Stimulated activated CD8-positive, alpha-beta memory T cell treated with anti-CD3 and anti-CD28 coated beads, Interleukin-4, amount 100 ng/mL, for 24 hours (primary cell): ENCODE measurements at places on chromosomes 1 and 21.

GRCh38 chr21:25425156-25425555, 182.1 kb downstream of the MRPL39 start:
- no peak for DNase-seq

DNA sequence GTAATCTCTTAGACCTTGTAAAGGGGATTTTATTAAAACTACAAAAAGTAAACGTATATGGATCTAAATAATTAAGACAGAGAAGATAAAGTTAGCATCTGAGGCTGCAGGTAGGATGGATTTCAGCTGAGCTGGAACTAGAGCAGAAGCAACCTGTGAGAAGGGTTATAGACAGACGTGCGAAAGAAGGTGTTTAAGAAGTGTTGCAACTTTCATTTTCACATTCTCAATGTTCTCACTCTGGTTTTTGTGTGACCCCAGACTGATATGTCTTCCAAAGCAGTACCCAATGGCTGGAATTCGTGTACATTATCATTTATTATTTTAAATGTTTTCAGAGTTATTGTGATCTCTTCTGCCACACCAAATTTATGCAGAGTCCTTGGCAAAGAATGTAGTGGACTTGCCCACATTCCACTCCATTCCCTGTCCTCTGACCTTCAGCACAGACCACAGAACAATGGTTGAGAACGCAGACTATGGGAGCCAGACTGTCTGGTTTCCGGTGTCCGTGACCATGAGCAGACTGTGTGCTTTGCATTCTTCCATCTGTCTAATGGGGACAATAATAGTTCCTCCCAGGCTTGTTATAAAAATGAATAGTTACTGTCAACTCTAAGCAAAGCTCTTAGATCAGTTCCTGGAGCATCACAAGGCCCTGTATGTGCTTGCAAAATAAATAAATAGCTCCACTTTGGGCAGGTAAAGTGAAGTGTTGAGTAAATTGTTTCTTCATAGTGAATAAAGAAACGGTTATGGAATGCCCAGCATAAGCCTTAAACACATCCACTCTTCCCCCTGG, 140.6 kb upstream of the SAMSN1 start:
- no peak for DNase-seq

- DNase-seq, result no peak
Measured at GRCh38 chr1:70896224-70896623, 151.4 kb downstream of the PTGER3 start.

GRCh38 chr1:113088972-113089371, 16.0 kb downstream of the LRIG2 start:
- DNase-seq, result no peak

DNA sequence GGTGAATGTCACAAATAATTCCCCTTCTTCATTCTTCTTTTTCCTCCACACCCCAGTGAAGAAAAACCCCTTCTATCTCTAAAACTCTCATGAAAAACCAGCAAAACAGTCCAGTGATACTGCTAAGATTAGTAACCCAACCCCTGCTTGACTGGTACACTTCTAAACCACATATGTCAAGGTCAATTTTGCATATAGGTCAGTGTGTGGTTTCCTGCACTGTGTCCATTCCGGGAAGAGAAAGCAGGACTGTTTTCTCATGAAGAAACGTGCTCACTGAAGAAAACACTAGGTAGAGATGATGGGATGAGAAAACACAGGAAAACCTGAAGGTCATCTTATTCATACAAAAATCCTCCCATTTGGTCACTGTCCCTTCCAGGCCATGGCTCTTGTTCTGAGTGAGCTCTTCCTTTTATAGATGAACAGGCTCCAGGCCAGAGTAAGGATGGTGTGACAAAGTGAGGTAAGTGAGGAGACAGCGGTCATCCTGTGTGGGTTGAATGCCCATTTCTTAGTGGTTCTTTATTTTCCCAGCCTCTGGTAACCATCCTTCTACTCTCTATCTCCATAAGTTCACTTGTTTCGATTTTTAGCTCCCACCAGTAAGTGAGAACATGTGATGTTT, 122.7 kb downstream of the FASLG start:
- no peak for DNase-seq
